ENCODE measurements at places on chromosomes 5 and 9.

DNA sequence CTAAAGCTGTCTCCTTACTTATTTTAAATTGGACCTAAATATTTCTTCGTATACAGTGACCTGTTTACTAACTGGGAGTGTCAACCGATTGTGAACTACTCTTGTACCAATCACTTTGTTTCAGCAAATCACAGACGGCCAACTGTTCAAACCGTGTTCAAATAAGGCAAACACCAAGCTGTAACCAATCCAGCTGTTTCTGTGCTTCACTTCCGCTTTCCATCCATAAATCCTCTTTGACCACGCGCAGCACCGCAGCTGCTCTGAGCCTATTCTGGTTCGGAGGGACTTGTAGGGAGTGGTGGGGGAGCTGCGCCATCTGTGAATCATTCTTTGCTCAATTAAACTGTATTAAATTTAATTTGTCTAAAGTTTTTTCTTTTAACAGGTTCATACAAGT, 4.8 kb upstream of the FAM240B start:
- no peak for DNase-seq

DNA sequence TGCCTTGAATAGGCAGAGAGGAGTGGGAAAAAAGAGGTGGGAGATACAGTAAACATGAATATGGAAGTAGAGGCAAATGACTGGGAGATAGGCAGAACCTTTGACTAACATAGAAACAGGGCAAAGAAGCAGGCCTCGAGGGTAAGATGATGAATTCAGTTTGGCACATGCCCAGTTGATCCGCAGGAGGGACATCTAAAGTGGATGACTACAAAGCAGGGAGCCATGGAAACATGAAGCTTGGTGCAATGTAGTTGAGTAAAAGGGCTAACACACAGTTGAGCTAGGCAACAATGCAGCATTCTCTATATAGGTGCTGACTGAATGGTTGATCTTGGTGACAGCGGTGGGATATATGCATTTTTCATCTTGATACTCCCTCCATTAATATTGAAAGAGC, 253.8 kb downstream of the DMRT2 start:
- DNase-seq: no peak

DNA sequence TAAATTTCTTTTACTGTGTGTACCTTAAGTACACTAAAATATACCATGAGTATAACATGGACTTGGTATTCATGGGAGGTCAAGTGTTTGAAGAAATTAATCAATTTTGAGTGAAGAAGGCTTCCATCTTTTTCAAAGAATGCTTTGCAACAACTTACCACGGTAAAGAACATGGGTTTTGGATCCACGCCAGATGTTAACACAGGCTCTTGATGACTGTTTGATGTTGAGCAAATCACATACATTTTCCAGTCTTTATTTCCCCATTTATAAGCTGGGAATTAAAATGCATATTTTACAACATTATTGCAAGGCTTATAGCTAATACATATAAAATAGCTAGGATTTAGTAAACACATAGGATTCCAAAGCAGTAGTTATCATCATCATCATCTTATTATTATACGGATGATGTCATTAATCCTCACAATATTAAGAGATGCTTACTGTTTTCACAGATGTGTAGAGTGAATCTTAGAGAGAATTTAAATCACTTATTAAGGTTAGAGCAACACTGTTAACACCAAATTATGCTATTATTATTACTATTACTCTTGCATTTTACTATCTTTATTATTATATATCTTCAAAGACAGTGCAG, 362.0 kb downstream of the PRELID2 start:
- no peak for DNase-seq

DNA sequence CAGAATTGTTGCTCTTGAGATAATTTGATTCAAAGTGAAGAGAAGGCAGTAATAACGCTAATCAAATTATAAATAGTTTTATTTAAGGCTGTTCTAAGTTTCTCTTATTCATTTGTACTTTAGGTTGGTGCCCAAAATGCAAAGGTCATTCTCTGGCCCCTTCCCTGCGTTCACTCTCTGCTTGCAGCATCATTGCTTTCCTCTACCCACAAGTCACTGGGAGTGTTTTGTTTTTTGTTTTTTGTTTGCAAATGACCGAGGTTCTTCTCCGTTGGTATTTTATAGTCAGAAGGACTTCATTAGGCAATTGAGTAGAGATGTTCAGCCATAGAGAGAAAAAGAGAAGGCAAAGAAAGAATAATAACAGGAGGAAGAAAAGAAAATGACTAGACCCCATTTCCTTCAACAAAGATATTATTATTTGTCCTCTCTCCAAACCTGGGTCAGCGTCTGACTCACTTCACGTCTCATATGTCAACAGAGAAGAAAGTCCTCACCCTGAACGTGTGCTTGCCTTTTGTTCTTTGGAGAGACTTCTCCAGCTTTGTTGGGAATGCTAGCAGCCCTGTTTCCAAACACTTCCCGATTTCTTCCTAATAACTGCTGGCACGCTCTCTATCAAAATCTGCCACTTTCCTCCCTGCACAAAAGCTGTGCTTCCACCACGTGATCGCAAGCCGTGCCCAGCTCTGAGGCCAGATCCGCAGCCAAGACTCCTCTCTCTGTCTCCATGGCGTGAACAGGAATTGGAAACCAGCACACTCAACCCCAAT, 119.8 kb downstream of the EBF1 start:
- DNase-seq: no peak

DNA sequence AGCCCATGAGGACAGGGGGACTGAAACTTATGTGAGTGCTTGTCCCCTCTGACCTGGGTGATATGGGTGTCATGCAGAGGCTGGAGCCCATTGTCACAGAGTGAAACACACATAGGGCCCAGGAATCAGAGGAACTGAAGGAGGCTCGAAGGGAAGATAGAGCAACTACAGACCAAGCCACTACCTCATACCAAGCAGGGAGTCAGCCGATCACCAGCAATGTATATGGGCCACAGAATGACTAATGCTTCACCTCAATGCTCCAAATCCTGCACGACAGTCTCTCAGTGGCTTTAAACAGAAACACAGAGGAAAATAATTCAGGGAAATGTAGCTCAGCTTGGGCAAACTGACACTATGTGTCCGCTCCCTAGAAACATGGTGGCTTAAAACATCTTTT, 8.9 kb upstream of the FBXW11 start:
- no peak for DNase-seq

DNA sequence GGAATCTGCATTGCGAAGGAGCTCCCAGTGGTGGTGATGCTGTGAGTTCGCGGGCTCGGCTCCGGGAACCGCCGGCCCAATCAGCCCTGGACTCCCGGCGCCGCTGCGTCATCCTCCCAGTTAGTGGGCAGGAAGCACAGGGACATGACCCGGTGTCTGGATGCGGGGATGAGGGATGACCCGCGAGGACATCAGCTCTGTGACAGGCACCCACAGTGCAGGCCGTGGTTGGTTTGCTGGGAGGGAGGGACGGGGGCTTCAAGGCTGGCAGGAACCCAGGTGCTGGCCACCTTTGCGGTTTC, 996 bp downstream of the NXNL2 start:
- DNase-seq: no peak

GRCh38 chr5:7857926-7858632, 7.1 kb upstream of the CFAP90 start:
- peak; percentile 91 for DNase-seq

GRCh38 chr9:82082563-82082962, 94.0 kb downstream of the SPATA31D1 start:
- no peak for DNase-seq

DNA sequence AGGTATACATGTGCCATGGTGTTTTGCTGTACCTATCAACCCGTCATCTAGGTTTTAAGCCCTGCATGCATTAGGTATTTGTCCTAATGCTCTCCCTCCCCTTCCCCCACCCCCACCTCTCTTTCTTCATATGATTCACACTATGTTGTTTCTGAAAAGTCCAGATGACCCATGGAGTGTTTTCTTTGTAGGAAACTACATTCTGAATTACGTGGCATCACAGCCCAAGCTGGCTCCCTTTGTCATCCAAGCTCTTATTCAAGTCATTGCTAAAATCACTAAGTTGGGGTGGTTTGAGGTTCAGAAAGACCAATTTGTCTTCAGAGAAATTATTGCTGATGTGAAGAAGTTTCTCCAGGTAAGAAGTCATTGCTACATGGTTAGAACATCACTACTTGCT, 30.4 kb downstream of the RANBP17 start:
- DNase-seq: no peak

DNA sequence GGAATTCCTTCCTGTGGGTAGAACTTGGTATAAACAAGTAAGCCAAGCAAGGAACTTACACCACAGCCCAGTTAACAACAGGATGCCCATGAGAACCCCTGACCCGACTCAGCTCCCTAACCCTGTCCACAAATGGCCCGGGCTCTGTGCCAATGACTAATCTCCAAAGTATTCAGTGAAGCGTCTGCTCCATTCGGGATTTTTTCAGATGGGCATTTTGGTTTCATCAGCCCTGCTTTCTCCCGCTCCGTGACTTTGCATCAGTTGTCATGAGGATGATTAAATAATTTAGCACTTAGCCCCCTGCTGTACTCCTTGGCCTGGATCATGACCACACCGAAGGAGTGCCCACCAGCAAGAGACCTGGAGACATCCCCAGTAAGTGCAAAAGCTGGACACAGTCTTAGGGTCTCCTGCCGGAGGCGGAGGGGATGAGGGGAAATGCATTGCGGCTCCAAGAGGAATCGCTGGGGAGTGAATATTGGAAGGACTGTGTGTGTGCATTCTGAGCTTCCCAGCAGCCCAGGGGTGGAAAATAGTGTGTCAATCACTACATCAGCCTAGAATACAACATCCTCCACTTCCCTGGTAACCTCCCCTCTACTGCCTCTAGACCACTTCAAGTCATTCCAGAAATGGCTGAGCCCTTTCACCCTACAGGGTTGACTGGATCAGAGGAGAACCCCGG, 41.4 kb upstream of the DNAH5 start:
- no peak for DNase-seq

- DNase-seq: no peak
Measured at GRCh38 chr5:135013445-135013844, 20.6 kb downstream of the PITX1 start.

GRCh38 chr5:128777052-128777451, 188.2 kb upstream of the SLC27A6 start:
- DNase-seq: no peak

GRCh38 chr9:90926936-90927335, 125.3 kb downstream of the SYK start:
- no peak for DNase-seq

DNA sequence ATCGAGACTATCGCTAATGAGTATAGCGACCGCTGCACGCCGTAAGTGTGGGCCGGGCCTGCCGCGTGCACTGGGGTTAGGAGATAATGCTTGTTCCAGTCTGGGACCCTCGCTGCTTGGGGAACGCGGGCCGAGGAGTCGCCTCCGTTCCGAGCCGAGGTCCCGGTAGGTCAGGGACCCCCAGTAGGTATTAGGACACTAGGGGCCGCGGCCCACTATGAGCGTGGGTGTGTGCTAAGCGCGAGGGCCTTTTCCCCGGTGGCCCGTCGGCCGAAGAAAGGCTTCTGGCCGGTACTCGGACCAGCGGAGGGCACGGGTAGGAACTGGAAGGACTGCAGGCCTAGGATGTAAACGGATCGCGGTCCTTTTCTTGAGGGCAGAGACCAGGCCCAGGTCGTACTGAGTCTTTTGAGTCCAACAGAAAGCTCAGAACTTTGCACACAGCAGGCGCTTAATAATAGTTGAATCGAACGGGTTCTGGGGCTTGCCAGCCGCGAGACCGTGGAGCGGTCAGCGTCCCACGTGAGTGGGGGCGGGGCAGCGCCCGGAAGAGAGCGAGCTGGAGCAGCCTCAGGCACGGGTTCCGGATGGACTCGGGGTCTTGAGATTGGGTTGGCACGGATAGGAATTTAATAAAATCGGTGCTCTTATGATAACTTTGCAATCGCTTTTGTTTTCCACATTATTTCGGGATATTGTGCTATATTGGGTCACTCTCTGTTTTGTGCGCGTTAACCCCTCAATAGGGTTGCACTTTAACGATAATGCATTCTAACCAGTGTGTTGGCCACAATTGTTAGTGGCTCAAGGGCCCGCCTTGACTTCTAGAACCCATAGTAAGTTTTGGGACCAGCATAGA, 733 bp downstream of the HSPA4 start:
- DNase-seq: peak; percentile 77

- DNase-seq: no peak
Measured at GRCh38 chr9:136740491-136740890, 2.2 kb downstream of the LCN10 start.

GRCh38 chr9:111454751-111455150, 29.4 kb downstream of the ECPAS start:
- DNase-seq: no peak

GRCh38 chr5:90421136-90421535, 11.6 kb upstream of the CETN3 start:
- no peak for DNase-seq

- peak; percentile 81 for DNase-seq
Measured at GRCh38 chr9:113622600-113623400, 159.3 kb downstream of the RGS3 start.

All from T-helper 2 cell (primary cell).